ENCODE measurements at places on chromosomes 6 and 20.

DNA sequence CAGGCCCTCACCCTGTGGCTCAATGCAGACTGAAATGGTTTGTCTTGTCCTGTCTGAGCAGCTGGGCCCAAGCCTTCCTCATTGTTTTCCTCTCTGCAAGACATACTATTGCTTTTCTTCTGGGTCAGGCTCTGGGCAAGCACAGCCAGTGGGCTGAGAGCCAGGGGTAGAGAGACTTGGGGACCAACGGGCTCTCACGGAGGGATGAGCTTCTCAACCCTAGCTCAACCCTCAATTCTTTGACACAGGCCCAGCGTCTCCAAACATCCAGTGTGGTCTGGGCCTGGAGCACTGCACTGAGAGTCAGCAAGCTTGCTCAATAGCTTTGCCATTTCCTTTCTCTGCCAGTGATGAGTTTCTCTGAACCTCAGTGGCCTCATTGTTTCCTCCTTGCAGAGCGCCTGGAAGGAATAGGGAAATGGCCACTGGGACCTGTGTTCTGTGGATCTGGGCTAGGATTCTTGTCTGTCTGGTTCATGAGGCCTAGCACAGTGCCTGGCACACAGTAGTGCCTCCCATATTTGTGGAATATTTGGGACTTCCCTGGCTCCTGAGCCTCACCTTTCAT is 9.3 kb downstream of the ANGPT4 start:
- DNase-seq = no peak

DNA sequence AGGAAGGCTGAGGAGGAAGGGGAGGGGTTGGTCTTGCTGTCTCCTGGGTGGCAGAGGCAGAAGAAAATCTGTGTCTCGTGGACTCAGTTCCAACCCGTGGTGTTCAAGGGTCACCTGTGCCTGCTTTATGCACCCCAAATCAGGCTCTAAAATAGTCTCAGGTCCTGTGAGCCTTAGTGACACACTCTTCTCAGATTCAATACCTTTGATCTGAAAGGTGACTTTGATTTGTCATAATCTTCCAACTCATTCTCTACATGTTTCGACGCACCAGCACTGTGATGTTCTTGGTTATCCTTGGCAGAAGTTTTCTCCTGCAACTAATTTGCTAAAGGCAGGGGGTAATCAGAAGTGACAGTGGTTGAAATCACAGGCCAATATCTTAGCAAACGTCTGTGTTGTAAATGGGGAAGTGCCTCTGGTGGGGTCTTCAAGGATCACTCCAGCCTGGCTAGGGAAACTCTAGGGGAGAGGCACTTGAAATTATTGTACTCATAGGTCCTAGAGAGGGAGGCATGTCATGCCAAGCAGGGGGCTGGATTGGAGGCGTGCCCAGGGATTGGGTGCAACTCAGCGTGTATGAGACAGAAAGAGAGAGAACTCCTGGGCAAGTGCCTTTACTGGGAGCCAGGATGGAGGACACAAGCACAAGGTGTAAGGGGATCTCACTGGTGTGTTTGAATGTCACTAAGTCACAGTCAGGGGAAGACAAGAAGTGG is 19.0 kb upstream of the PRND start:
- DNase-seq = no peak

DNA sequence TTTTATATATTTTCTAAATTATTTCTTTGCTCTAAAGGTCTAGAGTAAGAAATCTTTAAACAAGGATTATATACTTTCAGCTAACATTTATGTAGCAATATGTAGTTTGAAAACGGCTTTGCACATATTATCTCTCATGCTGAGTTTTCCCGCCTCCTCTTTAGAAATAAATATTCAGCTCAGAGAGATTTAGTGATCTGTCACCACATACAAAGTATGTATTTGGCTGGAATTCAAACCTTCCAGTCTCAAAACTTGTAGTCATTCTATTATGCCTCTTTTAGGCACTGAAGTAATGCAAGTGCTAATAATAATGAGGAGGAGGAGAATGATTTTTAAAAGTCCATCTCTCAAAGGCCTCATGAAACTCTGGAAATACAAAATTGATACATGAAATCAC is 525.0 kb downstream of the GRIK2 start:
- no peak for DNase-seq

DNA sequence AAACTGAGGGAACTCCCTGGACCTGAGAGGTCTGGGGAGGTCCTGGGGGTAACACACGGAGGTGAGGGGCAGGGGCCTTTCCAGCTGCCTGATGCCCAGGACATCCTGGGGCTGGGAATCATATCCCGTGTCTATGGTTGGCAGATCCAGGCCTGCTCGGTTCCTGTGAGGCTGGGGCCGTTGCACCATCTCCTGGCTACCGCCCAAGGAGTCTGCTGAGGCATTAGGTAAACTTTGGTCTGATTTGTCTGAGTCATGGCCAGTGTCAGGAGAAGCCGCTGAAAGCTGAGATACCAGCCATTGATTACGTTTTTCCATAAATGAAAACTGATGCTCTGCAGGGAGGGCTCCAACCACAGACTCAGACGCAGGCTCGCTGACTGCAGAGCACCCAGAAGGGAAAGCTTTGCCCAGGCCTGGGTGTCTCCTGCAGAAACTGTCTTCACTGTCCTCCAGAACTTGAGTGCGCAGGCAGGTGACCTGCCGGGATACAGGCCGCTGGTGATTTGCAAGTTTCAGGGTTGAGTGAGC is 14.2 kb downstream of the TRAF3IP2 start:
- DNase-seq = no peak

GRCh38 chr6:42075159-42075838 is 25.0 kb downstream of the TAF8 start:
- DNase-seq = peak; percentile 68

DNA sequence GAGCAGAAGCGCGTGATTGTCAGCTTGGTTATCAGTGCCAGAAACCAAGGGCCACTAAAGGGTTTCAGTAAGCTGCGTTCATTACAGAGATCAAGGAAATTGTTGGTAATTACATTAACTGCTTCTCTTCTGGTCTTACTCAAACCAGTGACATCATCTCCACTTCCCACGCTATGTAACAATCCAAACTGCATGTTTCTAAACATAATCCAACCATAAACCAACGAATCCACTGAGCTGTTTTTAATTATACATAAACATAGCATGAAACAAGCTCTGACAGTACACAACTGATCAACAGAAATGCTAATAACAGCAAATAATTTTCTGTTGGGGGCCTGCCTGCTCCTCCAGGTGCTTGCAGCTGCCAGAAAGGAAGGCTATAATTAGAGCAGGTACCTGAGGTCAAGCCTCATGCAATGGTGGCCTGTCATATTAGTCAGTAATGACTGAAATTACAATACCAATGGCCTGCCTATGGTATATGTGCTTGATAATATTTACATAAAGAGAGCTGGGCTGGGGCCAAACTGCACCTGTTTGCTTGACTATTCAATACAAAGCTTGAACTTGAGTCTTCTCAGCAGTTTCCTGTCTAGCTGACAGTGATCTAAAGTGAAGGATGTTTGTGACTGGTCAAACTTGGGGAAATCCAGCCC is 40.1 kb downstream of the ILRUN start:
- DNase-seq = no peak
